ENCODE measurements at places on chromosomes 13 and 19.

DNA sequence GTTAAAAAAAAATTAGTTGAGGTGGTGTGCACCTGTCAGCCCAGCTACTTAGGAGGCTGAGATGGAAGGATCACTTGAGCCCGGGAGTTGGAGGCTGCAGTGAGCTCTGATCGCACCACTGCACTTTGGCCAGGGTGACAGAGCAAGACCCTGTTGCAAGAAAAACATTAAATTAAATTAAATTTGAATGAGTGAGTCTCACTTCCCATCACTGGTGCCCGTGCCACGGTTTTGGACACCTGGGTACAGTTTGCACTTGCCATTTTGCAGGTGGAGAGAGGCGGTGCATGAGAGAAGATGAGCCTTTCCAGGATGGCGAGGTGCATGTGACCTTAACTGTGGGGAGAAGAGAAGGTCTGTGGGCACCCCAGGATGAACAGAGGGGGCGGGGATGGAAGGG is 60.3 kb upstream of the ZNF536 start:
- DNase-seq = no peak

DNA sequence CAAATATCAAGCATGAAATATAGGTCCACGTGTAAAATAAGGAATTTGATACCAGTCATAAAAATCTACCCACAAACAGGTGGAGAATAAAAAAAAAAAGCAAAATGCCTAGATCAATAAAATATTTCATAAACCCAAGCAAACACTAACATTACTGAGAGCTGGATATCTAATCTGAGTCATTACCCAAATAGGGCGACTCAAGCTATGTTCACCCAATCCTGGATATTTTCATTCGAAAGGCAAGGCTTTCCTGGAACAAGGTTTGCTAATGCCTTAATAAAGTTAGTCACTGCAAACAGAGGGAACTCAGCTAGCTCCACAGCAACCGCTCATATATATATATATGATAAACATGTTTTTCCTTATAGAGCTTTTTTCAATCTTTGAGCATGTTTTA is 33.5 kb upstream of the TM9SF2 start:
- DNase-seq = no peak

- DNase-seq = no peak
Observed at GRCh38 chr13:30934381-30934780, 1.9 kb downstream of the TEX26 start.

GRCh38 chr13:81874253-81874652 is 1533.3 kb upstream of the SPRY2 start:
- no peak for DNase-seq

DNA sequence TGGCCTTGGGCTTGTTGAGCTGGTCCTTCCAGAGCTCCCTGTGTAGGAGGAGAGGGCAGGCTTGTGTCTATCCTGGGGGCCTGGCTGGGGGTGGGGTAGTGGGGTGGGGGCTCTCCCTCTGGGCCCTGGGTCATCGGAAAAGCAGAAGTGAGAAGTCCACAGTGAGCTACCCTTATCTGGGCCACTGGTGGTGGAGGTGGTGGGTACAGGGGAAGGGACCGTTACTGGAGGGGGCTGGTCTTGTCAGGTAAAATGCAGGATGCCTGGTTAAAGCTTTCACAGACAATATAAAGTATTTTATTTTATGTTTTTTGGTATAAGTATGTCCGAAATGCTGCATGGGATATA is 342 bp upstream of the SIGLEC10 start:
- DNase-seq = no peak

DNA sequence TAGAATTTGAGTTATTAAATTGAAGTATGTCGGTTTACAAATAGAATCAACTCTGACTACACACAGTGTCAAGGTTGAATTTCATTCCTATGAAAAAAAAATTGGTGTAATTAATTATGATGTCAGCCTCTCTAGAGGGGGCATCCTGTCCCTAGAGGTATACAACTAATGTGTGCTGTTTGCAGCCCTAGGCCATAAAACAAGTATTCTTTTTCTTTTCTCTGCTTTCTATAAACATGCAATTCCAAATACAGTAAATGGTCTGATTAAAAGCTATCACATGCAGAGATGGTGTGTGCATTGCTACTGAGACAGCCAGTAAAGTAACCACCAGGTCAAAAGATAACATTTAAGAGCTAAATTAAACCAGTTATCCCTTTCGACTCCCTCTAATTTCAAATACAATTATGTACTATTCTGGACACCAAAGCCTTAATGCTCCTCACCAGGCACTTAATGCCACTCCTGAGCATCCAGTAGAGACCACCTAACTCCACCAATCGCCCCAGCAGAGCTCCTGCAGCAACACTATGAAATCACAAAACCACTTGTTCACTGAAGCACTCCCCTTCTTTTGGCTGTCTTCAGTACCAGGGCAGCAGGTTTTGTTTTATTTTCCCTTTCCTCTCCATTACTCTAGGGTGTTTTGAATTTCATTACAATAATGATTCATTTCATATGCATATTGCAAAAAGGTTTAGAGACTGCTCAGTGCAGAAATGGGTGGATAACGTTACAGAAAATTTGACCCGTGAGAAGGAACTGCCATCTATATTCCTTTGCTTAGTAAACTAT is 426.9 kb downstream of the PCDH9 start:
- no peak for DNase-seq

- no peak for DNase-seq
Observed at GRCh38 chr19:18435842-18436670, 1.9 kb downstream of the ISYNA1 start.

DNA sequence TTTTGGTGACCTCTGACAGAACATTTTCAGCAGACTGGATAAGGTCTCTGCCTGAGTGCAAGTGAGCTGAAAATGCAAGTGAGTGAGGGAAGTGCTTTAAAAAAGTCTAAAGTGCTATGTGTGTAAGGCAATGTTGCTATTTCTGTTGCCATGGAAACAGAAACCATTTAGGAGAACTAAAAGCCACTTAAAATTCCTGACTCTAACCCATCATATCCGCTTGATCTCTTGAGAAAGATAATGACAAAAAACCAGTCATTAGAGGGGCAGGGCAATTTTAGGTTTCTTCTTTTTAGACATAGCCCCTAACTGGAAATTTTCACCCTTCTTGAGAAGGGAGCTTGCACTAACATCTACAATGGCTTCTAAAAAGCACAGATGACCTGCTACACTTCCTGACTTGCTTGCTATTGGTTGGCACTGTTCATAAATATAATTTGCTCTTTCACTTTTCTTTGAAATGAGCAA is at the start of gene CYSLTR2:
Gene CYSLTR2, plus strand, starts transcription at position 458 of the 468 bp plus-strand sequence. CDS start 52,889 bp downstream, outside the sequence.
- no peak for DNase-seq

- no peak for DNase-seq
Observed at GRCh38 chr13:72198967-72199560, 332.1 kb upstream of the DACH1 start.

- DNase-seq = no peak
Observed at GRCh38 chr19:54312436-54313377, at the start of gene LILRA5. TSS of gene LILRA5 (minus strand) at chr19:54313166. CDS start at chr19:54313019, 147 bp downstream.

DNA sequence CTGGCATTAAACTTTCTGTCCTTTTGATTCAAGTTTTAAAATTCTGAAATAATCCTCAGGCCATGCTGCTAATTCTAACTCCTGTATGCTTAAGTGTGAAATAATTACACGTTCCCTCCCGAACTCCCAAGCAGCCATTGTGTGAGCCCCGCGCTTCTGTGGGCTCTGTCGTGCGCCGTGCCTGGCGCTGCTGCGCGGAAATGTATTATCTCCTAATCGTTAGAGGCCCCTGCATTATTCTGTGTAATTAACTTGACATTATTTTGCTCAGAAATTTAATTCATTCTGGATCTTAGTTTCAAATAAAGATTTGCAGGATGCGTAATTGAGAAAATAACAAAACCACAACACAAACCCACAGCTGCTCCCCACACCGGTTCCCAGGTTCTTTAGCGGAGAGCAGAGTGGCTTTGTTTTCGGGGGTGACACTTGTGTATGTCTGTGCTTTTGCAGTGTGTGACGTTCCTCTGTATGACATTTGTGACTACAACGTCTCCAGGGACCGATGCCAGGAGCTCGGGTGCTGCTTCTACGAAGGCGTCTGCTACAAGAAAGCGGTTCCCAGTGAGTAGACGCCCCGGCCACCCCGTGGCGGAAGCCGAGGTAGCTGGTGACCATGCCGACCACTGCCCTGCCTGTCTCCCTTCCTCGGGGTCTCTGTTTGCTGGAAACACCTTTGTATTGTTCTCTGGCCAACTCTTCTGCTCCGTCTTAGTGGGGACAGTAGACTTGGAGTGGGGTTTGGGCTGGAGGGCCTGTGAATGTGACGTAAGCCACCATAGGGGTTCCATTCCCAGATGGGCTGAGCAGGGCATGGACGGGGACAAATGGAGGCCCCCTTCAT is 7.5 kb downstream of the TEX29 start:
- DNase-seq = no peak

DNA sequence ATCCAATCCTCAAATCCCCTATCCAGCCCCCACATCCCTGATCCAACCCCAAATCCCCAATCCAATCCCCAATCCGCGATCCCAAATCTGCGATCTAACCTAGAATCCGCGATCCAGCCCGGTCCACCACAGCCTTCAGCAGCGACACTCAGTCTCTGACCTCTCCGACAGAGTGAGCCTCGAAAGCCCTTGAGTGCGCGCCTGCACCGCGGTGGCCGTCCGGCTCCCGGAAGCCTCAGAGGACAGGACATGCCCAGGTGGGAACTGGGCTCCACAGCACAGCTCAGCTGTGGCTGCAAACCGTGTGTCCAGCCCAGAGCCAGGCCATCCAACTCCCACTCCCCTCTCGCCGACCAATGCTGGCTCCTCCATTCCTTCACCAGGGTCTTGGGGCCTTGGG is 48.8 kb upstream of the C1QTNF9B start:
- DNase-seq = no peak

- no peak for DNase-seq
Observed at GRCh38 chr19:6828698-6829633, 56.5 kb downstream of the VAV1 start.

DNA sequence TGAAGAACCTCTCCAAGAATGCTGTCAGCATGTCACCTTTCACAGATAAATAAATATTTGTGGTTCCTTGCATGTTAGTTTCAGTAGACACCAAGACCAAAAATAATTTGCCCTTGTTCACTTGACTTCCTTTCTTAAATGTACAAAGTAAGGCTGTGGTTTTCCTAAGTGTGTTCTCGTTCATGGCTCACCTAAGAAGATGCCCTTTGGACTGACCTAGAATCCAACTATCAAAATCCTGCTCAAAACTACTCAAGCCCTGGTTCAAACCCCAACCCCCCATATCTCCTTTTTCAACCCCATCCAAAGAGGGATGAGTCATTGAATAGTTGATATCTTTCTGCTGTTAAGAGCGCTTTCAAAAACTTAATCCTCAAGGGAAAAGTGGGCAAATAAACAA is 247.8 kb upstream of the ZNF507 start:
- DNase-seq = no peak
